ENCODE measurements at places on chromosomes 6 and 20.

- no peak for DNase-seq
These were observed 239.0 kb upstream of the KCNQ5 start for GRCh38 chr6:72382602-72383529.

DNA sequence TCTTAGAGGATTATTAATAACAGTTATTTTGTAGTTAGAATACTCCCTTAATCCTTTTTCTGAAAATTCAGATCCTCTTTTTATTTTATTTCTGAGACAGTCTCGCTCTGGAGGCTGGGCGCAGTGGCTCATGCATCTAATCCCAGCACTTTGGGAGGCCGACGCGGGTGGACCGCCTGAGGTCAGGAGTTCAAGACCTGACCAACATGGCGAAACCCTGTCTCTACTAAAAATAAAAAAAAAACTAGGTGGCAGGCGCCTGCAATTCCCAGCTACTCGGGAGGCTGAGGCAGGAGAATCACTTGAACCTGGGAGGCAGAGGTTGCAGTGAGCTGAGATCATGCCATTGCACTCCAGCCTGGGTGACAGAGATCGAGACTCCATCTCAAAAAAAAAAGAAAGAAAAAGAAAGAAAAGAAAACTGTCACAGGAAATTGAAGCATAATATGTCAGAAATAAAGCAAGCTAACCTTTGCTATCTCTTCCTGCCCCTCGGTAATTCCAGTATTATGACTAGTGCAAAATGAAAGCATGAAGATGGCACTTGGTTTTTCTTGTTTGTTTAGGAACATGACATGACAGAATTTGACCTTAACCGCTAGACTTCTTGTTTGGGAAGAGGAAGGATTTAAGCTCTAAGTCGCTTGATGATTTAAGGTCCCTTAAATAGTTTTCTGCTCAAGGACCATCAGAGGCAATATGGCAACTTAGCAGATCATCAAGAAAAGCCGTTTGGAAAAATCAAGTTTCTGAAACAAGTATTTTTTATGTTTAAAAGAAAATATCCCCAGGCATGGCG lies 1.8 kb upstream of the RBM39 start:
- peak; percentile 24 for DNase-seq

DNA sequence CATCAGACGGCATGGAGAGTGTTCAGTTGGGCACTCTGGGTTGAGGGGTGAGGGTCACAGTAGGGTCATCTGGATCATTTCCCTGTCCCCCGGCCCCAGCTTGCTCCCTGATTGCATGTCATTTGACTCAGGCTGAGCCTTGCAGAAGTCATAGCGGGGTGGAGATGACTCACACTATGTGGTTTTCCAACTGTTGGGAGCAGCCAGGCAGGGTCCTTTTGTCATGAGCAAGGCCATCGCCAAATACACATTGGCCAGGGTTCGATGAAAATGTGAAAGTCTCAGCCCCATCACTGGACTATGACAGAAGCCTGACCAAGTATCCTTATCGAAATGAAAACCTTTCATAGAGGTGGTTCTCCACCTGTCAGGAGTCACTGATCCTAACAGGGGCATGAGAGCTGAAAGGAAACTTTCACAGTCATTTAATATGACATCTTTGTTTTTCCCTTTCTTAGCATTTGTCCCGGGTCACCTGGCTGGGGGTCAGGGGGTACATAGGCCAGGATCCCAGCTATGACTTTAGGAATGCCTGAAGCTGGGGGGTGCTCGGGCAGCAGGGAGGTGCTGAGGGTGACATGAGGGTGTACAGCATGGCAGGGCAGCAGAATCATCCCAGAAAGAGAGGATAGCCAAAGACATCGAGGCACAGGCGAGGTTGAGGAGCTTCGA lies 70.2 kb upstream of the CD93 start:
- peak; percentile 31 for DNase-seq

- DNase-seq: no peak
These were observed 37.0 kb upstream of the PXDC1 start for GRCh38 chr6:3788408-3789017.

GRCh38 chr6:168817558-168818159 lies 376.7 kb downstream of the SMOC2 start:
- no peak for DNase-seq

GRCh38 chr6:124995131-124995530 lies 32.9 kb downstream of the RNF217 start:
- no peak for DNase-seq

DNA sequence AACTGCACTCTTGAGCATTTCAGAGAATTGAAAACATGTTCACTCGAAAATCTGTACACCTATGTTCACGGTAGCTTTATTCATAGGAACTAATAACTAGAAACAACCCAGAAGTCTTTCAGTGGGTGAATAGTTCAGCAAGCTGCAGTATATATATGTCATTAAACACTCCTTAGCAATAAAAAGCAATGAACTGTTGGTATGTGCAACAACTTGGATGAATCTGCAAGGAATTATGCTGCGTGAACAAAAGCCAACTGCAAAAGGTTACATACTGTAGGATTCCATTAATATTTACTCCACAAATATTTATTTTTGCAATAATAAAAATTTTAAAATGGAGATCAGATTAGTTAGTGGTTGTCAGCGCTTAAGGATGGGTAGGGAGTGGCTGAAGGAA lies 22.1 kb upstream of the FKBP1A start:
- no peak for DNase-seq

GRCh38 chr20:40493549-40493948 lies 195.5 kb downstream of the MAFB start:
- DNase-seq: no peak

DNA sequence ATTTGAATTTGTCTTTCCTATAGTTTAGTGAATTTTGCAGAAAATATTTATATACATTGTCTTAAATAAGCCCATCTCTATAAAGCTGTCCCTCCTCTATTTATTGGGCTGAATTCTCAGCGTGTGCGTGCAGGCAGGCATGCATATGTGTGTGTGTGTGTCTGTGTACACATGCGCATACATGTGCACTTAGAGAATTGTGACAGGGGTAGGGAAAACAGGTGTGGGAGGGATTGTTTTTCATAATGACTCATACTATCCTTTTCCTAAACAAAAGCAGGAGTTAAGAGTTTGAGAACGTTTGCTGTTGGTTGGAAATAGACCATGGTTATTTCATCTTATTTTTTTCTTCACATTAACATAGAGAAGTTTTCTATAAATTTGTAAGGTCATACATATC lies 43.4 kb upstream of the FABP7 start:
- no peak for DNase-seq

DNA sequence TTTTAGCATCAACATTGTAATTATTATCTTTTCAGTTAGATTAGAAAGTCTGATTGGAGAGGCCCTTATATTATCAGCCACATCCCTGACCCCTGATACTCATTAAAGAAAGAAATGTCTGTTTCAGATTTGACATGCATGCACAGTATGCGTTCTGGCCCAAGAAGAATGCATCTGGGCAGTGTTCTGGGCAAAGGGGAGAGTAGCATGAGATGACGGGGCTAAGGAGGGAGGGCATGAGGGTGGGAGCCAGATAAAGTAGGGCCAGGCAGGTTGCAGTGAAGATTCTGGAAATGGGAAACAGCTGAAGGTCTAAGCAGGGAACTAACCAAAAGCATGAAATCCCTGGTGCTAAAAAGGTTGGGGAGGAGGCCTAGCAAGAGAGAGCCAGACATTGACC lies 7.3 kb downstream of the SAYSD1 start:
- DNase-seq: no peak

DNA sequence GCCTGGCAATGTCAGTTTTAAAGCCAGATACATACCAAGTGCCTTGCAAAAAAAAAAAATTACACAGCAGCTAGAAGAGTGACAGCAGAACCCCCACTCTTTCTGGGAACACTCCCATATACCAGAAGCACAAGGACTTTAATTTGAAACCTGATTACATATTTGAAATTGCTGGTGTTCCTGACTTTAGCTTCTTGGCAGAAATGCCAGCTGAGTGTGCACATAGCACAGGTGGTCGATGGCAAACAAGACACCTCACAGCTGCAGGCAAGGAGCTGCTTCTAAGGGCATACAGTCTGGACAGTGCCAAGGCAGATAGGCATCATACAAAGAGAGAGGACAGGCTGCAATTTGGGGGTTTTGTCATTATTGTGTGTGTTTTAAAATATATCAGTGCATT lies 150.7 kb upstream of the SGK1 start:
- DNase-seq: no peak

GRCh38 chr6:7646394-7646793 lies 56.4 kb downstream of the SNRNP48 start:
- no peak for DNase-seq

DNA sequence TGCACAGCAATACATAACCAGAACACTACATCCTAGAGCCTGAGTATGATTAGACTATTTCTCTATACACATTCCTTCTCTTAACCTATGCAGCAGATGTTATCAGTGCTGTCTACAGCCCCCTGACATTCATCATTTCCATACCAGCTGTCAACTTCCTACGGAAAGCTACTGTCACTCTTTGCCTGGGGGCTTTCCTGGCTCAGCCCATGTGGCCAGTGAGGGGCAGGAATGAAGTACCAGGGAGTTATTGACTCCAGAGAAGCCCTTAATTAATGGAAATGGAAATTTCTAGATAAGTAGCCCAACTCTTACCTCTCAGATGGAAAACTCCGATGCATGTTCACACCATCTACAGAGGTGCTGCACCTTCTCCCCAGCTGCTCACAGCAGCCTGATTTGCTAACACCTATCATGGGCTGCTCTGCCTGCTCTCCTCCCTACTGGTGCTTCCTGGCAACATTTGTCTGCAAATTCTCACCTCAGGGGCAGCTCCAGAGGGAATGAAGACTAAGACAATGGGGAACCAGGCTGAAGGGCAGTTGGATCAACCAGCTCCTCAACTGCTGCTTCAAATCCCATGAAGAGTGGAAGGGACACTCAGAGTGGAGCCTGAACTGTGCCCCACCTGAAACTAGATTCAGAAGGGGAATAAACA lies 59.6 kb downstream of the LINC00237 start:
- DNase-seq: no peak

GRCh38 chr6:15526212-15526701 lies 136.6 kb downstream of the DTNBP1 start:
- DNase-seq: no peak

DNA sequence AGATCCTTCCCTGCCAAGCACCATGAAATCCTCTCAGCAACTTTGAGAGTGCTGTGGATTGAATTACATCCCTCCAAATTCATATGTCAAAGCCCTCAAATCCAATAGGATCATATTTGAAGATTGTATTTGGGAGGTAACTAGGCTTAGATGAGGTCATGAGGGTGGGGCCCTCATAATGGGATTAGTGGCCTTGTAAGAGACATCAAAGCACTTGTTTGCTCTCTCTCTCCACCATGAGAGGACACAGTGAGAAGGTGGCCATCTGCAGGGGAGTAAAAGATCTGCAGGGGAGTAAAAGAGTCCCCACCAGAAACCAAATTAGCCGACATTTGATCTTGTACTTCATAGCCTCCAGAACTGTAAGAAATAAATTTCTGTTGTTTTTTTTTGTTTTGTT lies 298.2 kb downstream of the SAMD5 start:
- DNase-seq: no peak

GRCh38 chr20:35001596-35002362 lies 46.1 kb downstream of the MYH7B start:
- DNase-seq: peak; percentile 25

GRCh38 chr20:438571-439469 lies 23.5 kb downstream of the TBC1D20 start:
- peak; percentile 33 for DNase-seq

- peak; percentile 55 for DNase-seq
These were observed 19.2 kb downstream of the JAG1 start for GRCh38 chr20:10654630-10655029.

DNA sequence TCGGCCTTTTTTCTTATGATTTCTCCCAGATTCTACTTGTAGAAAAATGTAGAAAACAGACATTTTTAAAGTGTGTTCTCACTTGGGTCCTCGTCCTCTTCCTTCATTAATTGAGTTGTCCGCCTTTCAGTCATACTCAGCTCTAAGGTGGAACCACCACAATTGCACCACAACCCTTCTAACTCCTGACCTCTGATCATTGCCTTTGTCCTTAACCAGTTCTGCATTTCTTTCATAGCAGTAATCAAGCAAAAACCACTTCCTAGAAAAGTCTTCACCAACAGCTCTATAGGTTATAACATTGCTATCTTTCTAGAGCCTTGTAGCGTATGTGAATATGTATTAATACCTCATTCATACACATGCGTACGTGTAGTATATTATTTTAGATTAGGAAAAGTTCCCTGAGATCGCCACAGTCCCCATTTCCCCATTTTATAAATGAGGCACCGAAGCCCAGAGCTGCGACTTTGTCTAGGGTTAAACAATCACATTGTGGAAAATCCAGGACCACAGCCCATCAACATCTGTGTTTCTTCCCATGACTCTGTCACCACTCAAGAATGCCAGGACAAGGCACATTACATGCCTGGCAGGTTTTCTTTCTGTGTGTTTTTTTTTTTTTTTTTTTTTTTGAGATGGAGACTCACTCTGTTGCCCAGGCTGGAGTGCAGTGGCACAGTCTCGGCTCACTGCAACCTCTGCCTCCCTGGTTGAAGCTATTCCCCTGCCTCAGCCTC lies 175.5 kb downstream of the BTBD3 start:
- DNase-seq: peak; percentile 9

DNA sequence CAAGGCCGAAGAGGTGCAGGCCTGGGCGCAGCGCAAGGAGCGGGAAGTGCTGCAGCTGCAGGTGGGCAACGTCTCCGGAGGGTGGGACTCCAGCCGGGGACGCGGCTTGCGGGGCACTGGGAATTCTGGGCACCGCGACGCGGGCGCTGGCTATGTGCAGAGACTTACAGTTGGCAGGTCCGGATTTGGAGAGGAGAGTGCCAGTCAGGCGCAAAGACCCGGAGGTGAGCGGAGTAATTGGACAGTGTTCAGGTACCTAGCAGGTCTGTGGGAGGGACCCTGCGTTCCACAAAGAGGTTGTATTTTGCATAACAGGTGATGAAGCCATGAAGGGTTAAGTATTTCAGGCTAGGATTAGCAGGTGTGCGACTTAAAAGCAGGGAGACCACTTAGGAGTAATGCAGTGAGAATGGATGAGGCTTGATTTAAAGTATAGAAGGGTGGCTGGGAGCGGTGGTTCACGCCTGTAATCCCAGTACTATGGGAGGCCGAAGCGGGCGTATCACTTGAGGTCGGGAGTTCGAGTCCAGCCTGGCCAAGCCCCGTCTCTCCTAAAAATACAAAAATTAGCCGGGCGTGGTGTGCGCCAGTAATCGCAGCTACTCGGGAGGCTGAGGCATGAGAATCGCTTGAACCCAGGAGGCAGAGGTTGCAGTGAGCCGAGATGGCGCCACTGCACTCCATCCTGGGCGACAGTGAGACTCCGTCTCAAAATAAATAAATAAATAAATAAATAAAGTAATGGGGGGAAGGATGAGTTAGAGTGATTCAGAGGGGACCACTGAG lies 1.0 kb downstream of the MRPS26 start:
- DNase-seq: no peak

- DNase-seq: no peak
These were observed 90.0 kb downstream of the CD2AP start for GRCh38 chr6:47567586-47567985.

DNA sequence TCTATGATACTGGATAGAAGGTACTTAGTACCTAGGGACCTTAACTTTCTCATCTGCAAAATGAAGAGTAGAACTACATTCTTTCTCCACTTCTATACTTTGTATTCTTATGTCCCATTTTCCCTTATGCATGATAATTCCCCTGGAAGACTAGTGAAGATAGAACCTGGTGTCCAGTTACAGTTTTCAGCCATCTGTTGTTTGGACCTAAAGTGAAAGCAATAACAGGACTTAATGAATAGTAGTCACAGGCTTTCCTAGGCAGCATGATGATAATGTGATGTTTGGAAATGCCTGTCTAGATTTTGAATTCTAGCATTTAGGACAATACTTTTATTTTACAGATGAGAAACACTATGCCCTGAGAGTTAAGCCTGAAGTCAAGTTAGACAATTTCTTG lies 153.8 kb downstream of the RIMS1 start:
- no peak for DNase-seq
